ENCODE measurements at places on chromosomes 5 and 9.

- no peak for DNase-seq
These were observed 433.4 kb upstream of the BRINP1 start for GRCh38 chr9:119802621-119803020.

DNA sequence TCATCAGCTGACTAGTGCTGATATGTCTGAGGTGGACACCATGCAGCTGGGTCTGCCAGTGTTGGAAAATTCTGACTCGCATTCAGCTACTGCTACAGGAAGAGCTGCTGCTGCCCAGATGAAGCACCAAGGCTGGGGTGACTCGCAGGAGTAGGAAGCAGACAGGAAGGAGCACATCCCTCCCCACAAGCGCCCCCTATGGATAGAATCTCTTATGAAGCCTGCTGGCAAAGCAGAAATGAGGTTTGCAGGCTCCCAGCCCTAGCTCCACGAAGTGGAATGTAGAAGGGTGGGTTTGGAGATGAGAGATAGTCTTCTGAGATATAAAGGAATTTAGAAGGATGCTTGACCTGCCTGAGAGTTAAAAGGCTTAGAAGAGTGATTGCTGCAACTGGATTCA lies 443.0 kb downstream of the ACTL7B start:
- DNase-seq, result no peak

GRCh38 chr5:130893006-130893405 lies 272.1 kb downstream of the HINT1 start:
- DNase-seq, result no peak

- DNase-seq, result no peak
These were observed 148.4 kb upstream of the MAP3K1 start for GRCh38 chr5:56666901-56667300.

DNA sequence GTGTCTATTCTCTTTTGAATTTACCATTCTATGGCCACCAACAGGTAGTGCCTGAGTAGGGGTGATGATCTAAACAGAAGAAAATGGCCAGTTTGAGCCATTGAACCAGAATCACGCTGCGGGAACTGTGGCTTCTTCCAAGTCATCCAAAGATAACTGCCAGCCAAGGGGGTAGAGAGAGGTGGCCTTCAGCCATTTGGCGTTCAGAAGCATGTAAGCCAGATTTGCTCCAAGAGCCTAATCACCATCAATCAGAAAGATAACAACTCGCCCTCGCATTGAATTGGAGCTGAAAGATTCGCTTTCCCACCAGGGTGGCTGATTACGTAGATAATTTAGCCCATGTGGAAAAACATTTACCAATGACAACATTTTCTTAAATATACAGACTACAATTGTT lies 1302.7 kb upstream of the DMAC1 start:
- no peak for DNase-seq

GRCh38 chr5:112776301-112776856 lies 38.7 kb downstream of the APC start:
- no peak for DNase-seq

GRCh38 chr5:34715711-34716110 lies 59.6 kb downstream of the RAI14 start:
- DNase-seq, result no peak

GRCh38 chr5:177428574-177429217 lies 2.2 kb downstream of the GRK6 start:
- no peak for DNase-seq

All from activated T-cell treated with anti-CD3 and anti-CD28 coated beads, Interleukin-2, amount 50 U/mL, for 72 hours (primary cell).